ENCODE measurements at places on chromosomes 6 and 20.

DNA sequence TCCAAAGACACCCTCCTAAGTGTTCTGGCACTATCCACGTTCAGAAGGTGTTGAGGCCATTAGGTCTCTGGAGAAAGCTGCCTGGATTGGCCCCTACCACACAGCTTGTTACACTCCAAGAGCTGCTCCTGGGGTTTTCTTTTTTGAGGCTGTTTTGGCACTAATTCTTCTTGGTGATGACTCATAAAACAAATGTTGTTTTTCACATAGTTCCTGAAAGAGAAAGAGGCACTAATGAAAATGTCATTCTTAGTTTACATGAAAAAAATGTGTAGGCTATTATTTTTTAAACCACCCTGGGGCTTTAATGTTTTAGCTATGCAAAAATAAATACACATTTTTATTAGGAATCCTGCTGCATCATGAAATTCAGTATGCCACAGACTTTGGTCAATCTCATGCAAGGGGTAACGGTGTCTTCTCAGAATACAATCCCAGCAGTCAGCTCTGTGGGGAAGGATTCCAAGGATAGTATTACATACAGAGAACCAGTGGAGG is 38.1 kb downstream of the TBPL1 start:
- peak; percentile 69 for DNase-seq

GRCh38 chr6:161915456-161915964 is 641.6 kb upstream of the AGPAT4 start:
- DNase-seq: no peak

- DNase-seq: peak; percentile 99
Measured at GRCh38 chr6:26285143-26286134, 79.6 kb upstream of the BTN3A2 start.

GRCh38 chr6:167394339-167394738 is 69.5 kb downstream of the TTLL2 start:
- DNase-seq: no peak

GRCh38 chr6:334536-335510 is 42.5 kb downstream of the DUSP22 start:
- DNase-seq: no peak

GRCh38 chr20:10336959-10337729 is 96.9 kb downstream of the MKKS start:
- DNase-seq: peak; percentile 75

DNA sequence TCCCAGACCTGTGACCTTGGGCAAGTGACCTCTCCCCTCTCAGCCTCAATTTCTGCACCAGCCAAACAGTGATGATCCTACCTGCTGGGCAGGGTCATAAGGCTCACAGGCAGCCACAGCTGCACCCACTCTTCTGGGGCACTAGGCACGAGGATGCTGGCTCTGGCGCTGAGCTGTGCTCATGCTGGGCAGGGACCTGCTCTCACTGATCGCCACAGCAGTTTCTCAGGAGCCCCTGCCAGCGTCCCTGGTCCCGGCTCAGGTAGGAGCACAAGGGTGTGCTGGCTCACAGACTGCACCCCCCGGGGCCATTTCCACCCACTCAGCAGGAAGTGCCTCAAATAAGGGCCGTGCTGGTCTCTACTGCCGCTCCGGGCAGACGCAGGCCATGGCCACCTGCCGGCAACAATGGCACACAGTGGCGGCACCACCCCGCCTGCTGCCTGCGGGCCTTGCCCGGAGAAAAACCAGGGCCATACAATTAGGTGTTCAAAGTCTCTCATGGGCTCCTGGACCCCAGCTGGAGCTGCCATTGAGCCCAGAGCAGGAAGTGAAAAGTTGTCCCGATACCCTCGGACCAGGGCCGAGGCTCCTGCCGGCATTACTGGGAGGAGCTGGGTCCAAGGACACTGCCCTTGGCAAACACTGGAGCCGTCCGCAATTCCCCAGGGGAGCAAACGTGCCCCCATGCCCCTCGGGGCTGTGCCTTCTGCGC is 4.6 kb upstream of the CABLES2 start:
- DNase-seq: no peak

DNA sequence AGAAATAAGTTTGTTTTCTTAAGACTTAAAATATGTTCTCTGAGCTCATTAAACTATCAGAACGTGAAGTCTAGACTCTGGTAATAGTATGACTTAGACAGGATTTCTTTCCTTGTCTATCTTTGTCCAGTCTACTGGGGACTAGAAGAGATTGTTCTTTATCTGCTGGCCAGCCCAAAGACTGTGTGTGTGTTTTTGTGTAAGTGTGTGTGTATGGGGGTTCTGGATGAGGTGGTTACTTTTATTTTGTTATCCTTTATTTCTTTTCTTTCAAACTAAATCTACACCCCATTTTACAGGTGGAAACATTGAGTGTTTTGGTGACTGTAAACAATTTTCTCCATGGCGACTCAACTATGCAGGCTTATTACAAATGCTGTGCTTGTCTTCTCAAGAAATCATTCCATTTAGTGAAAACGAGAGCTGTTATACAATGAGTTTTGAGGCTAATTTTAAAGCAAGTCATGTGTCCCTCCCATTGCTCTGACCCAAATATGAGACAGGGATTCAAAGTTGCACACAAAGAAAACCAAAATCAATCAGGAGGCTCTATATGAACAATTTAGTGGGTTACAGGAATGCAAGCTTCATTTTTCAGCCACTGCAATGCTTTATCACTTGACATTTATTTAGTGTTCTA is 97.6 kb downstream of the ELOVL5 start:
- no peak for DNase-seq

DNA sequence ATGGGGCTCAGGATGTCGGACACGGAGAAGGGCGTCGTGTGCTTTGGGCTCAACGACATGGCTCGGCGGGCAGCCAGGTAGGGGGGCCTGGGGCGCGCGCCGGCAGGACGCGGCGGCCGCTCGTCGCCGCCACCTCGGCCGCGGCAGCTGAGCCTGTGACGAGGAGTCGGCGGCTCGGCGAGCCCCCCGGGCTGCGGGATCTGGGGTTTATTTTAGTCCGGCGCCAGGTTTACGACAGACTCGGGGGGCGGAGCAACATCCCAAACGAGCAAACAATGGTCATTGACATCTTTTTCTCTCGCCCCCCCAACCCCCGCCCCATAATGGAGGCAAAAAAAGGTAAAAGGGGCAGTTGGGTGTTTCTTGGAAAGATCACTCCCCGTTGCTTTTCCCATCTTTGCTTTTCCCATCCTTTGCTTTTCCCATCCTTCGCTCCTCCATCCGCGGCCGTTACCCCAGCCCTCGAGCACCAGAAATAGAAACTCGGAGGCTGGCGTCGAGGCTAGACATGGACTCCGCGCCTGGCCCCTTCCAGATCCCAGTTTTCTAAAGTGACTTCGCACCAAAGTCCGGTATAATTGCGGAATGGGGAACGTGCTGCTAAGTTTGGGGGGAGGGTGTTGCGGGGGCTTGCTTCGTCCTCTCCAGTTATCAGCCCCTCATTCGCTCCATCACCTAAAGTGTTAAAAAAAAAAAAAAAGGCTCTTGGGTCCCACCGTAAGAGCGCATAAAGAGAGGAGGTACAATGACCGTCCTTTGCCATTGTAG is at the start of gene NKX2-4:
Gene NKX2-4 (minus strand): TSS at position 186 of the 768 bp plus-strand sequence. CDS start 127 bp downstream, at position 59.
- DNase-seq: no peak

DNA sequence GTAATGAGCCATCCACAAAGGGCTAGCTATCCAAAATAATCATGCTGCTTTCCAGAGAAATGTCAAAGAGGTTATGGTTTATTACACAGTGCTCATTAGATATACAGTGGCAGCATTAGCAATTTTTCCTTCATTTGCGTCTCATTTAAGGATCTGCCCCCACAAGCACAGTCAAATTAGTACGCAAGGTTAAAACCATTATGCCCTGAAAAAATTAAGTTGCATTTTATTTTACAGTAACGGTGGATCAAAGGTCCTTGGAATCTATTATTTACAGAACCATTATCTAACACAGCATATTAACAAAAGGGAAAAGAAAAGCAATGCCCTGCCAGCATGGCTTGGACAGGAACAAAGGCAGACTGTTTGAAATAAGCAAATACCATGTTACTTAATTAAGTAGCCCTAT is 144.8 kb downstream of the PDSS2 start:
- no peak for DNase-seq

DNA sequence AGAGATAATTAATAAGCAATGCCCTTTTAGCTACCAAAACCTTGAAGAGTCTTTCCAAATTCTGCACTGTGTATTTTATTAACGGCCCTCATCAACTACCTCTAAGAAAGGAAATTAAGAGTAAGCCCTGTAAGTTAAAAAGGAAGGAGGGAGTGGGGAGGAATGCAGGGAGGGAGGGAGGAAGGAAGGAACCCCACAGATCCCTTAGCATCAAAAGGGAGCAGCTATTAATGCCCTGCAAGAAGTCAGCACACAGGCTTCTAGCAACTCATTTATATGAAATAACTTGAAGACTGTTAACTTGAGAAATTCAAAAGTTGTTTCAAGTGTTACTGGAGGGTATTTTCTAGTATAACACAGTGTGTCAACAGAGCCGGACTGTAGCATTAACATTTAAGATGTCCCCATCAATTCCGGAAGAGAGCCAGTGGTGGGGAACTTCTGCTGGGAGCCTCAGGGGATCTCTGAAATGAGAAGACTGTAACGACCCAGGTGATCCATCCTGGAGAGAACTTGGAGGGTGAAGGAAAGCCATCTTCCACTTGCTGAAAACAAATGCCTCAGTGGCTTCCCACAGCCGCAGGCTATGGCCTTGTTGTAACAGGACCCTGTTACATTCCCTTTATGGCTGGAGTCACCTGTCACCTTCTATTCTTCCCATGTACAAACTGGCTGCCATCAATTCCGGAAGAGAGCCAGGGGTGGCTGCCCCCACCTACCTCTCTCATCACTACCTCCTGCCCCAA is 33.2 kb downstream of the SLC22A23 start:
- no peak for DNase-seq

DNA sequence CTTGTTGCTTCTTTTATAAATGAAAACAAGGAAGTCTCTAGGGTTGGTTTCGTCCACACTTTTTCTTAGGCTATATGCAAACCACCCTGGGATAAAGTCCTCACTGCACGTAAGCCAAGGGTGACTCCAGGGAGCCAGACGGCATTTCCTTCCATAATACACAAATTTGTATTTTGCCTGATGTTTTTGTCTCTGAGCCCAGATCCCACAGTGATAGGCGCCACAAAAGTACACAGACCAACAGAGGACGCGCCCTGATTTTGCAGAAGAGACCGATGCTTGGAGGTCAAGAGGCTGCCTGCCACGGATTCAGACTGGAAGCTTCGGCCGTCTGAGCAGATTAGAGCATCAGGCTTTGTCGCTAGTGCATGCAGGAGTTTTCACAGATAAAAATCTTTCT is 22.8 kb downstream of the FOXQ1 start:
- no peak for DNase-seq

GRCh38 chr20:49510562-49511122 is 28.2 kb upstream of the KCNB1 start:
- peak; percentile 93 for DNase-seq

DNA sequence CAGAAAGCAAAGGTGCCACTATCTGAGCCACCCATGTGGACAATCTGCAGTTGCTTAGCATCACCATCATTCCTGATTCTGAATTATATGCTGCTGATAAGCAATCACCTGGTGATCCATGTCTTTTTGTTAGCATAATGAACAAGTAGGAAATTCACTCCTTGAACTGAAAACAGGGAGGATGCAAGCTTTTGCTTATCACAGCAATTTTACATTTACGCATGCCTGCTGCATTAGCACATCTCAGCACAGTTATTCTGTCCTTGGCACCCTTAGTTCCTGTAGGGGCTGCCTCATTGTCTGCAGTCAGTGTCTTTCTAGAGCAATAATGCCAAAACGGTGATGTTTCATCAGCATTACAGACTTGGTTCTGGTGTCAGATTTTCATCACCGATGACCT is 162.6 kb downstream of the KIF16B start:
- no peak for DNase-seq

GRCh38 chr6:166005401-166005943 is 162.2 kb downstream of the TBXT start:
- peak; percentile 83 for DNase-seq

Measured in amniotic epithelial cell (primary cell).